ENCODE measurements at places on chromosomes 5 and 9. TPM values are rescaled to one million over a fixed set of nuclear protein-coding genes. Genes with fewer than 3 reads are reported as not detected.
A peak's percentile ranks its signal among the peaks of the same experiment; 100 is the strongest.

- no peaks in the 10 kb centered on the region for H3K4me1 ChIP-seq
- no peak overlapping the region for H3K27ac ChIP-seq
- no peak overlapping the region for H3K4me3 ChIP-seq
- H3K27me3 ChIP-seq = peaks cover 6% of the 10 kb centered on the region
- DNase-seq = no peak
These were observed 311.1 kb downstream of the RFX3 start for GRCh38 chr9:3214741-3215140.

DNA sequence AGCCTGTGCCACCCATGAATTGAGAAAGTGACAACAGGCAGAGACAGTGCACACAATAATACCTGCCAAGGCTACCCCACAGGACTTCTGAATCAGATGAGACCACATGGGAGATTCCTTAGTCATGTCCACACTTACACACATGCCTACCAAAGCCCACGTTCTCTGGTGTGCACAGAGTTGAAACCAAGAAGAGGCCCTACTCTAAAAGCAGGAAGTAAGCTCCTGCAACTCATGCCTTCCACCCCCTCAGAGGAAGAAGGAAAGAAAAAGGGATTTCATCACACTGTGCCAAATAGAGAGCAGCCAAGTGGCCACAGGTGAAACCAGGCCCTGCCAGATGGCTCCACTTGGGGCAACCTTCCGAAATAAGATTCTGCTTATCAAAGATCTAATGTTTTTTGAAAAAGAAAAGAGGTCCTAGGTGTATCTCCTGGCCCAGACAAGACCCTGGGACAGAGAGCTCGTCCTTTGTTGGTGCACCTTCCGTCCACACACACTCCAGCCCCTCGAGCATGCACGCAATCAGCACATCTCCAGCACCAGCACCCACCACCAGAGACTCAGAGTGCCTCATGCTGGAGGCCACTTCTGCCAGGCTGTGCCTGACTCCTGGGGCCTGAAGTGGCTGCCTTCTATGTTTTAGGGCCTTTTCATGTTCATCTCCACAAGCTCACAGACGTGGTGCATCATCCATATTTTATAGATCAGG lies 114.6 kb upstream of the SPOCK1 start:
- no peaks in the 10 kb centered on the region for H3K36me3 ChIP-seq
- H3K27me3 ChIP-seq = no peaks in the 10 kb centered on the region
- DNase-seq = peak; percentile 28
- H3K27ac ChIP-seq = no peak overlapping the region

GRCh38 chr5:23884405-23885031 lies 377.1 kb downstream of the PRDM9 start:
- H3K27me3 ChIP-seq = no peaks in the 10 kb centered on the region
- H3K4me3 ChIP-seq = no peak overlapping the region
- no peak overlapping the region for H3K27ac ChIP-seq
- H3K4me1 ChIP-seq = no peaks in the 10 kb centered on the region
- no peak for DNase-seq

- peaks cover 29% of the 10 kb centered on the region for H3K36me3 ChIP-seq
- no peaks in the 10 kb centered on the region for H3K27me3 ChIP-seq
- DNase-seq = peak; percentile 51
- H3K27ac ChIP-seq = peak overlapping the region; percentile 95
- H3K4me3 ChIP-seq = peak overlapping the region; percentile 89
- peaks cover 49% of the 10 kb centered on the region for H3K4me1 ChIP-seq
These were observed 536 bp upstream of the COMMD10 start for GRCh38 chr5:116084287-116084691.

- H3K36me3 ChIP-seq = no peaks in the 10 kb centered on the region
- peaks cover 14% of the 10 kb centered on the region for H3K4me1 ChIP-seq
- H3K27me3 ChIP-seq = peaks cover 13% of the 10 kb centered on the region
- DNase-seq = no peak
- H3K27ac ChIP-seq = no peak overlapping the region
- no peak overlapping the region for H3K4me3 ChIP-seq
These were observed 94.5 kb downstream of the LMX1B start for GRCh38 chr9:126708178-126708577.

DNA sequence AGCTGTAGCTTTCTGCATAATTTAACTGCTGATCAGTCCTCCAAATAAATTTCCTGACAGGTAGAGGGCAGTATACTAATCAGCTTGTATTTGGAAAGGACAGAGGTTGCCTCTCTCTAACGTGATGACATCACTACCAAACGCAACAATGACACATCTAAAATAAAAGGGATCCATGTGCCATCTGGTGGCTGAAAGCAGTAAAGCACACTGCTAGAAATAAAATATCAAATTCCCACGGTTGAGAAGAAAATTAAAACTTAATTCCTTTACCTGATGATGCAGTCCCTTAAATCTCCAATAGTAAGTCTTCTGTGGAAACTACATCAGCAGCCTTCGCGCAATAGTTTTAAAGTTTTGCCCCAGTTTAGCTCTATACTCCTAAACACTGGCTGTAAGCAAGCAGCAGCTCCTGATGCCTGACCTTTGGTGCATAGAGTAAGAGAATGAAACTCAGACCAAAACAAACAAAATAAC lies 54.5 kb downstream of the DIAPH1 start:
- peak; percentile 82 for DNase-seq
- peaks cover 59% of the 10 kb centered on the region for H3K36me3 ChIP-seq
- no peaks in the 10 kb centered on the region for H3K27me3 ChIP-seq
- peaks cover 26% of the 10 kb centered on the region for H3K4me1 ChIP-seq
- H3K4me3 ChIP-seq = no peak overlapping the region
- H3K27ac ChIP-seq = peak overlapping the region; percentile 89

- H3K36me3 ChIP-seq = no peaks in the 10 kb centered on the region
- H3K4me1 ChIP-seq = no peaks in the 10 kb centered on the region
These were observed 27.8 kb upstream of the SLC44A1 start for GRCh38 chr9:105216440-105217178.

DNA sequence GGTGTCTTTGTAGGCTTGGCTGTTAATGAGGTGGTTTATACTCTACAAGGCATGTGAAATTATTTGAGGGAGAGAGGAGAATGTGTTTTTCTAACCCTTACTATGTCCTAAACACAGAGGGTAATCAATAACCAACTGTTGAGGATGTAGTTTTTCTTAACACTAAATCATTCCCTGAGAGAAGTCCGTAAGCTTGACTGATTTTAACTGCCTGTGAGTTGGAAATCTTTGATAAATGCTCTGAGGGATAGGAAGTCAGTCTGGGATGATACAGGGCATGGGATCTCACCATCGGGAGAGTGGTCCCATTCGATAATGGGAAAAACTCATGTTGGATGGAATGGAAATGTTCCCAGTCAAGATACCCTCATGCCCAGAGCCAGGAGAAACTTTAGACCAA lies 249.6 kb downstream of the PDZD2 start:
- no peaks in the 10 kb centered on the region for H3K36me3 ChIP-seq
- H3K27ac ChIP-seq = no peak overlapping the region
- H3K27me3 ChIP-seq = no peaks in the 10 kb centered on the region

DNA sequence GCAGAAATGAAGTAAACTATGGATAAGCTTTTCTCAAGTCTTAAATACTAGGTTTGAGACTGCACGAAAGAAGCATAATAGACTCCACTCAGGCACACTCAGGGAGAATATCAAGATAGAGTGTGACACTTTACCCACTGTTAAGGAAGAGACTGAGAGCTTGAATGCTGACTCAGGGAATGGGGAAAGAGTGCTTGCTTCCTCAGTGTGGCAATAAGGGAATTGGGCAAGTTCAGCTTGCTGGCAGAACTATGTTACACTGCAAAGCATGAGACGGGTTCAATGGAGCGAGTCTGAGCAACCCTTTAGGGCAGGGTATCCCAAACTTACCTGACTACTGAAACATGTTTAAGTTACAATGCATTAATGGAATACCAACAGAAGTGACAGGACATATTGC lies 237.7 kb upstream of the MEF2C start:
- DNase-seq = no peak
- no peak overlapping the region for H3K4me3 ChIP-seq
- H3K36me3 ChIP-seq = no peaks in the 10 kb centered on the region
- no peak overlapping the region for H3K27ac ChIP-seq
- H3K27me3 ChIP-seq = no peaks in the 10 kb centered on the region
- no peaks in the 10 kb centered on the region for H3K4me1 ChIP-seq

GRCh38 chr5:149632311-149633251 lies 51.3 kb downstream of the ARHGEF37 start:
- peak; percentile 32 for DNase-seq
- no peak overlapping the region for H3K4me3 ChIP-seq
- H3K27me3 ChIP-seq = no peaks in the 10 kb centered on the region
- H3K36me3 ChIP-seq = no peaks in the 10 kb centered on the region
- peaks cover 19% of the 10 kb centered on the region for H3K4me1 ChIP-seq
- H3K27ac ChIP-seq = peak overlapping the region; percentile 66

GRCh38 chr9:96021551-96022444 lies 146.3 kb downstream of the ERCC6L2 start:
- peaks cover 62% of the 10 kb centered on the region for H3K4me1 ChIP-seq
- H3K27ac ChIP-seq = peak overlapping the region; percentile 87
- H3K27me3 ChIP-seq = peaks cover 22% of the 10 kb centered on the region

- H3K27ac ChIP-seq = no peak overlapping the region
- DNase-seq = no peak
- no peaks in the 10 kb centered on the region for H3K27me3 ChIP-seq
- H3K4me3 ChIP-seq = no peak overlapping the region
These were observed 10.0 kb downstream of the CRAT start for GRCh38 chr9:129100383-129101169.

DNA sequence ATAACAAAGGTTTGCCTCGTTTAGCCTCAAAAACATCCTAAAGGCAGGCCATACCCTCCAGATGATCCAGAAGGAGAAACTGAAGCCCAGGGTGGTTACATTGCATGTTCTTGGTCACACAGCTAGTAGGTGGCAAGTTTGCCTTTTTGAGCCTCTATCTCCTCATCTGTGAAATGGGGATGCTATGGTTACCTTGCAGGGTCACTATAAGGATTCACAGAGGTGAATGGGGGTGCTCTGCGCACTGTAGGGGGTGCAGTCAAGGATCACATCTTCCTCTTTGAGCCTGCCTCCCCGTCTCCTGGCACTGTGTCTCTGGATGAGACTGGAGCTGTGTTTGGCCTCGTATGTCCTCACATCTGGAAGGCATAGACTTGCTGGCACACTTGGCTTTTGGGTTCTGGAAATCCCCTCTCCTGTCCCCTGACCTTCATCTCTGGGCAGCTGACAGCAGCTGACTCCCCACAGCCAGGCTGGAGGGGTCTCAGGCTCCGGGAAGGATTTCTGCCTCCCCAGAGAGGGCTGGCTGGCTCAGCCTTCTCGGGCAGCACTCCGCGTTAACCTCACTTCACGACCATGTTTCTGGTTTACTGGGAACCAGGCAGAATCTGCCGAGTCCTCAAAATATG lies 167.7 kb downstream of the RGS3 start:
- H3K4me1 ChIP-seq = peaks cover 2% of the 10 kb centered on the region
- no peaks in the 10 kb centered on the region for H3K36me3 ChIP-seq
- peaks cover 2% of the 10 kb centered on the region for H3K27me3 ChIP-seq
- no peak overlapping the region for H3K27ac ChIP-seq
- no peak overlapping the region for H3K4me3 ChIP-seq

DNA sequence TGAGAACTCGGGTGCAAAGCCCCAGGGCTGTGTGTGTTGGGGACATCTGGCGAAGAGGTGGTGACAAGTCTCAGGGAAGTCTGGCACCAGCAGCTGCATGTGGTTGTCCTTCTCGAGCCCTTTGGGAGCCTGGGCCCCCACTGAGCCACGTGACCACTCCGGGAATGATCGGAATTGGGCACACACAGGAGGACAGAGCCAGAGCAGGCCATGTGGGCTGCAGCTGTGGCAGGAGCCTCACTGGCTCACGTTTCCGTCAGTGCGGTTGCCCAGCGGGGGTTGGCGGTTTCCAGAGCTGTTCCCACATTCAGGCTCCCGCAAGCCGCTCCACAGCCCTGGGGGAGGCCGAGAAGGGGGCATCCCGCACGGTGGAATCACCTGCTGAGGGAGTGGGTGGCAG lies 6.8 kb upstream of the CEL start:
- peaks cover 42% of the 10 kb centered on the region for H3K36me3 ChIP-seq
- no peaks in the 10 kb centered on the region for H3K27me3 ChIP-seq
- peaks cover 39% of the 10 kb centered on the region for H3K4me1 ChIP-seq
- no peak overlapping the region for H3K27ac ChIP-seq
- DNase-seq = no peak

The EGR1 gene
- 46.0 TPM for total RNA-seq

The NUTM2G gene
- total RNA-seq = not detected

The IRX4 gene
- total RNA-seq = not detected

The HCN1 gene
- not detected for total RNA-seq

The CTNND2 gene
- not detected for total RNA-seq

The IFNE gene
- total RNA-seq = not detected

The FLT4 gene
- total RNA-seq = 4.4 TPM
